ENCODE measurements at places on chromosomes 11 and 22.

DNA sequence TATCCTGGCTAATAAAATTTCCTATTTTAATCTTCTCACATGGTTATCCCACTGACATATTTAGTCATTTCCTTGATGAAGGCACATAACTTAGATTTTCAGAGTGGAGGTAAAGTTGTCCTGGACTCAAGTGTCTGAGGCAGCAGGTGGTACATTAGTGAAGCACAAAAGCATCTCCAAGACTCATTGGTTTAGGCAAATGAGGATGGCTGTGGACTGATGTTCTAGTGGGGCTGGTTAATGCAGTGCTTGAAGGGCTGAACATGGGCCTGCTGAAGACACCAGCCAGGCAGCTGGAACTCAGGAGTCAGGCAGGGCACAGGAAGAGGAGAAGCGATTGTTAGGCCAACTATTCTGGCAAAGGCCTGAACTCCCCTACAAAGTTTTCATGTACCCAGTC lies 76.3 kb upstream of the SESN3 start:
- no peak for DNase-seq

- DNase-seq: no peak
Measured at GRCh38 chr11:8828580-8829361, 82.2 kb upstream of the AKIP1 start.

- no peak for DNase-seq
Measured at GRCh38 chr11:65611028-65611757, 2.8 kb downstream of the MAP3K11 start.

GRCh38 chr11:61895046-61895717 lies 3.8 kb upstream of the FADS3 start:
- no peak for DNase-seq

GRCh38 chr11:101188173-101188572 lies 58.6 kb upstream of the PGR start:
- DNase-seq: no peak

DNA sequence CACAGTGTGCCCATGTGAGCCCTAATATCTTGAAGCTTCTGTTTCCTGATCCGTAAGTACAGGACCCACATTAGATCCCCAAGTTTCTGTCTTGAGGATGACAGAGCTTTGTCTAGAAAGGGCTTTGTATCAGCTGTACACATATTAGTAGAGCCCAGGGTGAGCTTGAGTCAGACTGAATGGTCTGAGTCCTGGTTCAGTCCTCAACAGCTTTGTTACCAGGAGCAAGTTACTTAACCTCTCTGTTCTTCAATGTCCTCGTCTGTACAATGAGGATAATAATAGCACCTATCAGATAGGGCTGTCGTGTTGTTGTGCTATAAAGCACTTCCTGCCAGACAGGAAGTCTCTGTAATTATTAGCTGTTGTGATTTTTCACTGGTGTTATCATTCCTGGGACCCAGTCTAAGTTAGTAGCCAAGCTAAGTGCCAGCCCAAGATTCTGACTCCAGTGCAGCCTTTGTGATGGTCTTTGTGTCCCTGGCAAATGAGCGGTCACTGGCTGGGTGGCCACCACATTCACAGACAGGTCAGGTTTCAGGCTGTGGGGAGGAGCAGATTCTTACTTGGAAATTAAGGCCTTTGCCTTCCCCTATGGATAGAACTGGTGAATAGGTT lies 6.8 kb downstream of the TOM1 start:
- no peak for DNase-seq

GRCh38 chr22:36285017-36285416 lies 32.1 kb downstream of the APOL1 start:
- no peak for DNase-seq

DNA sequence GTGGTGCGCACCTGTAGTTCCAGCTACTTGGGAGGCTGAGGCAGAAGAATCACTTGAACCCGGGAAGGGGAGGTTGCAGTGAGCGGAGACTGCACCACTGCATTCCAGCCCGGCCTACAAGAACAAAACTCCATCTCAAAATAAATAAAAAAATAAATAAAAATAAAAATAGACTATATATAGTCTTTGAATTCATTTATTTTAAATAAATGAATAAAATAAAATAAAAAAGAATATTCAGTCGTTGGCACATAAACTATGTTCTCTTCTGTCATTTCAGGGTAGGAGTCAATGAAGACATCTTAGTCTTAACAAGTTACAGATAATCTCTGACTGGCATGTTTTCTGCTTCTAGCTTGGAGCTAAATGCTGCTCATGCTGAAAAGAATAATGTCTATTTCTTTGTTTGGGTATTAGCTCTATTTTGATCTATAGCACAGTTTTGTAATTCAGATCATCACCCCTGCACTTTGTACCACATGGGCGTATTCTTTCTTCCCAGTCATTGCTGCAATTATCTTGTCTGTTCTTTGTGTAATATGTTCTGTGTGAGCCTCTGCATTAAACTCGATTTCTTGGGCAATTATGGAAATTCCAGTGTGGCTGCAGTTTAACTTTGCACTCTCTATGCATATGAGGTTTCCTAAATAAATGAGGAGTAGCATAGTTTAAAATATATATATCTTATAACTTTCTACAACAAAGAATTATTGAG lies 1.4 kb upstream of the MS4A14 start:
- no peak for DNase-seq

GRCh38 chr11:112339566-112339965 lies 78.9 kb upstream of the PLET1 start:
- no peak for DNase-seq

GRCh38 chr11:8369592-8370205 lies 106.0 kb upstream of the LMO1 start:
- DNase-seq: no peak

- DNase-seq: no peak
Measured at GRCh38 chr22:42268852-42269410, 1.5 kb downstream of the TCF20 start.

DNA sequence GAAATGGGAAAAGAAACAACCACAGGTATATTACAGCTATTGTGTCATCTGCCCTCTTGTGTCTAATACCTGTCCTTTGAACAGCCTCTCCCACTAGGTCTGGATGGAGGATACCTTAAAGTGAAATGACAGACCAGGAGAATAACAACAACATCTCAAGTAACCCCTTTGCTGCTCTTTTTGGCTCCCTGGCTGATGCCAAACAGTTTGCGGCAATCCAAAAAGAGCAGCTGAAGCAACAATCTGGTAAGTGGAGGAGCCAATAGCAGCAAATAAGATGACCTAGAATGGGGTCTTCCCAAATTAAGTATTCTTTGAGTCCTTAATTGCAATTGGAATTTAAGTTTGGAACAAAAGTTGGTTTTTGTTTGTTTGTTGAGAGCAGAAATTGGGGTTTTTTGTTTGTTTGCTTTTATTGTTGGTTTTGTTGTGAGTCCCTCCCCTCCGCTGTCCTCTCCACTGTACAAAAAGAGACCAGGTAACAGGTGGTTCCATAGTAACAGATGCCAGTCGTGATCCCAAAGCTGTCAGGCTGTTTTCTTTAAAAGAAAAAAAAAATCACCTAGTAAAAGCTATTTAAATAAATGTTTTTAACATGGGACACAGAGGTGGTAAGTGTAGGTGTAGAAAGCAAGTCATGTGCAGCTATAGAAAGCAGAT lies 5.7 kb downstream of the UBE4A start:
- no peak for DNase-seq

GRCh38 chr11:13358596-13359270 lies 81.1 kb downstream of the BMAL1 start:
- no peak for DNase-seq

GRCh38 chr11:68711114-68711513 lies 26.8 kb downstream of the GAL start:
- DNase-seq: no peak

DNA sequence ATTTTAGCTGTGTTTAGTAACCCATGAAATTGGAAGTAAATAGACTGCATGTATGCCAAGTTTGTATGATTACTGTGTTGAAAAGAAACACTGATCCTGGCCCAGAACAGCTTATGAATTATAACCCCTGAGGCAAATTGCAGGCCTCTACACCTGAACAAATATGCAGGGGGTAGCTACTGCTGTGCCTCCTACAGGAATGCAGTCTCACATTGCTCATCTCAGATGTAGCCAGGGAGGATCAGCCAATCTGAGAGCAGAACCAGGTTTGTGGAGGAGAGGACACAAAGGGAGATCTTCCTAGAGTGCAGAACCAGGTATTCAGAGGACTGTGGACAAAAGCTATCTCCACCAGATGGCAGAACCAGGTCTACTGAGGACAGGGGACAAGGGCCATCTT lies 442.2 kb upstream of the DDI1 start:
- no peak for DNase-seq

DNA sequence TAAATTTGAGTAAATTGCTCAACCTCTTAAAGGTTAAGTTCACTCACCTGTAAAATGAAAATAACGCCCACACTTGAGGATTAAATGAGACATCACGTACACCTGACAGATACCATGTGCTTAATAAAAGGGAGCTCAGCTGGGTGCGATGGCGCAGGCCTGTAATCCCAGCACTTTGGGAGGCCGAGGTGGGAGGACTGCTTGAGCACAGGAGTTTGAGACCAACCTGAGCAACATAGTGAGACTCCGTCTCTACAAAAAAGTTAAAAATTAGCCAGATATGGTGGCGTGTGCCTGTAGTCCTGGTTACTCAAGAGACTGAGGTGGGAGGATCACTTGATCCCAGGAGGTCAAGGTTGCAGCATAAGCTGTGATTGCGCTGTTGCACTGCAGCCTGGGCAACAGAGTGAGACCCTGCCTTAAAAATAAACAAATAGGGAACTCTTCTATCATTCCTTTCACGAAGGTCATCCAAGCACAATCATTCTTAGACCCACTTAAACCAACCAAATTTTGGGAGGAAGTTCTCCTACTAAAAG lies 134.1 kb downstream of the BBOX1 start:
- no peak for DNase-seq

DNA sequence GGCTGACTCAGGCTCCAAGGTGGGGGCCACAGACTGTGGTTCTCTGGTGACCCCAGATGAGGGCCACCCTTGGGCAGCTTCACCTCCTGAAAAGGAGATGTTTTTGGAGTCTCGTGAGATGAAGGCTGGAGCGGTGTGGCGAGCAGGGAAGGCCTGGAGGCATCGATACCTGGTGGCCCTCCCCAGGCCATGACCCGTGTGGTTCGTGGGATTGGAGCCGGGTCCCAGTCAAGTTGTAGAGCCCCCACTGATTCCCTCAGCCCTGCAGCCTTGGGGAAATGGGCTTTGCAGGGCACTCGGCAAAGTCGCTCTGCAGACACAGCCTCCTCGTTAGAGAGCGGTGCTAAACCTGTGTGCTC lies 1083.4 kb downstream of the BRD1 start:
- no peak for DNase-seq

- DNase-seq: no peak
Measured at GRCh38 chr22:24323695-24324094, 53.1 kb downstream of the SPECC1L start.

All from non-pigmented ciliary epithelial cell (primary cell).